Renal cortex interstitium (tissue), 15 donors: ENCODE measurements at places on chromosomes 7 and 10. TPM values are rescaled to one million over a fixed set of nuclear protein-coding genes. Genes with fewer than 3 reads are reported as not detected.

DNA sequence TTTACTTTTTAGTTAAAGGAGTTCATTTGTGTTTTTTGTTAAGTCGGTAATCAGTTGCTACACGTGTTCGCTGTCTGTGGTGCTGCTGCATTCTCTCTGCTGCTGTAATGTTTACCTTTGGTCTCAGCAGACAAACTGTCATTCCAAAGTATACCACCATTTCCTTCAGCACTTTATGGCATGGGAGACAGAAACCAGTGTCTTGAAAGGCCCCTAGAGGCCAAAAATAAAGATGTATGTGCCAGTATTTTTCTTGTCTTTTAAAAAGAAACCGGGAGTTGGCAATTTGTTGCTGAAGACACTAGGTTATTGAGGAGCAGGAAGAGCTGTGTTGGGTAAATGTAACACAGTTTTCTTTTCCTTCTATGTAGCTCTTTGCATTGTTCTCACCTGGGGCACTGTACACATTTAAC lies 24.1 kb downstream of the ZNF92 start:
- DNase-seq: no peak

- DNase-seq: no peak
Measured at GRCh38 chr7:130299866-130300265, 6.9 kb downstream of the CPA4 start.

GRCh38 chr10:31393844-31394243 lies 74.8 kb downstream of the ZEB1 start:
- DNase-seq: no peak

ABHD11 gene
- polyA plus RNA-seq: 23.7 TPM

- DNase-seq: no peak
Measured at GRCh38 chr7:40583667-40584444, 449.1 kb downstream of the SUGCT start.

- DNase-seq: no peak
Measured at GRCh38 chr10:60388709-60389301, 870 bp downstream of the ANK3 start.

- no peak for DNase-seq
Measured at GRCh38 chr7:155375337-155376277, 77.9 kb downstream of the INSIG1 start.

PNLIPRP2 gene
- not detected for polyA plus RNA-seq

MEST gene
- polyA plus RNA-seq: 647 TPM

DNA sequence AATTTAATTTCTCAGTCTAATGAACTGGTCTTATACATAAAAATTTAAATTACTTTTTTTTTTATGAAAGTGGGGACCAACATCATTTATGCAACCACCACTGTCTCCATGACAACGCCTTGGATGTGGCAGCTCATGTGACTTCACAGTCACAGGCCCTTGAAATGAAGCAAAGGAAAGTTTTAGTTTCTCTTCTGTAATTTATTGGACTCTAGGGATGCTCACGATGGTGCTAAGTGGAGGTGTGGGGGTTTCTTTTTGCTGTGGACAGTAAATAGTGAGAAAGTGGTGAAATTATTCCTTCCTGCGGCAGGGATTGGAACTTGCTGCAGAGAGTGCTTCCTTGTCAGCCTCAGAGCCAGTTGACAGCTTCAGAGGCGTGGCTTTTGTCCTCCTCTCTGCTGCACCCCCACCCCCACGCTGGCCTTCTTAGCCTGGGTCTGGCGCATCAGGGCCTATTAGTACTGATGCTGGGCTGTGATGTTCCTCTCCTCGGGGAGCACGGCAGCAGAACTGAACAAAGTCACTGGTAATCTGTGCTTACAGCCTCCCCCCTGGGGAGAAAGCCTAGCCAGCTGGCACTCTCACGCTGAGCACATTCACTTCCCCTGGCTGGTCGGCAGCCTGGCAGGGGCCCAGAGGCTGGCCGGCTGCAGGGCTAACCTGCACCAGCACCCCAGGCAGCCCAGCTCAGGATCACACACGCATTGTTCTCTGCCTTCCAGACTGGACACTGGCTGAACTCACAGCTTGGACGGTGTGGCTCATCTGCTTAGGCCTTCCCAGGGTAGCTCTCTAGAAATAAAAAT lies 517.5 kb upstream of the GALNT17 start:
- DNase-seq: no peak

GRCh38 chr10:8352171-8353075 lies 297.9 kb downstream of the GATA3 start:
- no peak for DNase-seq

- no peak for DNase-seq
Measured at GRCh38 chr10:105834261-105835059, 1193.4 kb downstream of the SORCS3 start.

- DNase-seq: no peak
Measured at GRCh38 chr7:70056363-70056762, 458.1 kb downstream of the AUTS2 start.

GRCh38 chr10:129706523-129706922 lies 239.5 kb downstream of the MGMT start:
- DNase-seq: no peak

DNA sequence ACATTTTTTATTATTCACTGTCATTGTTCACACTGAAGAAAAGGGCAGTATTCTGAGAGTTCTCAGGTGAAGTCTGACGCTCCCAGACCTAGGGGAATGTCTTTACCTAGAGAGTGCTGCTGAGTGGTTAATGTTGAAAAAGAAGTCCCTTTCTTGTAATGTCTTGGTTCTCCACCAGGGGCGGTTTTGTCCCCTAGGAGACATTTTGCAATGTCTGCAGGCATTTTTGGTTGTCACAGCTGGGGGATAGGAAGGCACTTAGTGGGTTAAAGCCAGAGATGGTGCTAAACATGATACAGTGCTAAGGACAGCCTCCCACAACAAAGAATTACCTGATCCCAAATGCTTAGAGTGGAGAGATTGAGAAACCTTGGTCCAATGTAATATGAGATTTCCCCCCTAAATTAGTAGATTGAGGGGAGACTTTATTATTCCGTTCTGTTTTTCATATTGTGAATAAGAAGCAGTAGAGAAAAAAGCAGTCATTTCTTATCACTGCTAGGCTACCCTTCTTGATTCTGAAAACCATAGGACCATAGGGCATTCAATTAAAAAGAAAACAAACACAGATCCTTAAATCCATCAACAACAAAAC lies 13.1 kb downstream of the UMAD1 start:
- no peak for DNase-seq

DNA sequence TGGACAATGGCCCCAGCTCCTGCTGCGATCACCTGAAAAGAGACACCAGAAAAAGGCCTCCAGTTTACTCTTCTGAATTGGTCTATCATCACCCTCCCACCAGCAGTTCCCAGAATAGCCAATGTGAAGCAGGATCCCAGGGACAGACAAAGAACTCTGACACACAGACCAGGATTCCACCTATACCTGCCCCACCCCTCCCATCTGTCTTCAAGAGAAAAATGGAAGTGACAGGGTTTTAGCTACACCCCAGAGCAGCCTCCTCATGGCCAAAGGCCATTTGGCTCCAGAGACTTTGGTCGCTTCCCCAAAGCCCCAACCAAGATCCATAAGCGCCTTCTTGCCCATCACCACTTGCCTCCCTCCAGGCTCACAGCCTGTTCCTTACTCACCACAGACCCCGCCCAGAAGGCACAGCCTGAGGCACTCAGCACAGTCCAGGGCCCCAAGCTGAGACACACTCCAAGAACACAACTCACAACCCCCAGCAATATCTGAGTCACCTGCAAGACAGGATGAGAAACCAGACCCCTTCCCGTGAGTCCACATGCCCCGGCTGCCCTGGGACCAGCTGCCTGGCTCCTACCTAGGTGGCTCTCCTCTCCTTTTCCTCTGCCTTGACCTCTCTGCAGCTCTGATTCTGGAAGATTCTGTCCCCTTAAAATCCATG lies 6.5 kb downstream of the TMEM176B start:
- no peak for DNase-seq
